ENCODE measurements at places on chromosomes 6 and 20.
A peak's percentile ranks its signal among the peaks of the same experiment; 100 is the strongest.

GRCh38 chr20:39631557-39631956, 669.4 kb downstream of the DHX35 start:
- DNase-seq = no peak

DNA sequence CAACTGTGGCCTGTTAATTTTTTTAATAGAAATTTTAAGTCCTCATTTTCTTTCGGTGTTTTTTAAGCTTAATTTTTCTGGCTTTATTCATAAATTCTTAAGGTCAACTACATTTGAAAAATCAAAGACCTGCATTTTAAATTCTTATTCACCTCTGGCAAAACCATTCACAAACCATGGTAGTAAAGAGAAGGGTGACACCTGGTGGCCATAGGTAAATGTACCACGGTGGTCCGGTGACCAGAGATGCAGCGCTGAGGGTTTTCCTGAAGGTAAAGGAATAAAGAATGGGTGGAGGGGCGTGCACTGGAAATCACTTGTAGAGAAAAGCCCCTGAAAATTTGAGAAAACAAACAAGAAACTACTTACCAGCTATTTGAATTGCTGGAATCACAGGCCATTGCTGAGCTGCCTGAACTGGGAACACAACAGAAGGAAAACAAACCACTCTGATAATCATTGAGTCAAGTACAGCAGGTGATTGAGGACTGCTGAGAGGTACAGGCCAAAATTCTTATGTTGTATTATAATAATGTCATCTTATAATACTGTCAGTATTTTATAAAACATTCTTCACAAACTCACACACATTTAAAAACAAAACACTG, 10.1 kb downstream of the HFE start:
- DNase-seq = peak; percentile 70

- no peak for DNase-seq
These were observed 219.6 kb downstream of the CD83 start for GRCh38 chr6:14337152-14337551.

- no peak for DNase-seq
These were observed 127.1 kb upstream of the MLIP start for GRCh38 chr6:53984163-53984562.

- DNase-seq = no peak
These were observed 46.8 kb downstream of the AIG1 start for GRCh38 chr6:143107440-143107839.

DNA sequence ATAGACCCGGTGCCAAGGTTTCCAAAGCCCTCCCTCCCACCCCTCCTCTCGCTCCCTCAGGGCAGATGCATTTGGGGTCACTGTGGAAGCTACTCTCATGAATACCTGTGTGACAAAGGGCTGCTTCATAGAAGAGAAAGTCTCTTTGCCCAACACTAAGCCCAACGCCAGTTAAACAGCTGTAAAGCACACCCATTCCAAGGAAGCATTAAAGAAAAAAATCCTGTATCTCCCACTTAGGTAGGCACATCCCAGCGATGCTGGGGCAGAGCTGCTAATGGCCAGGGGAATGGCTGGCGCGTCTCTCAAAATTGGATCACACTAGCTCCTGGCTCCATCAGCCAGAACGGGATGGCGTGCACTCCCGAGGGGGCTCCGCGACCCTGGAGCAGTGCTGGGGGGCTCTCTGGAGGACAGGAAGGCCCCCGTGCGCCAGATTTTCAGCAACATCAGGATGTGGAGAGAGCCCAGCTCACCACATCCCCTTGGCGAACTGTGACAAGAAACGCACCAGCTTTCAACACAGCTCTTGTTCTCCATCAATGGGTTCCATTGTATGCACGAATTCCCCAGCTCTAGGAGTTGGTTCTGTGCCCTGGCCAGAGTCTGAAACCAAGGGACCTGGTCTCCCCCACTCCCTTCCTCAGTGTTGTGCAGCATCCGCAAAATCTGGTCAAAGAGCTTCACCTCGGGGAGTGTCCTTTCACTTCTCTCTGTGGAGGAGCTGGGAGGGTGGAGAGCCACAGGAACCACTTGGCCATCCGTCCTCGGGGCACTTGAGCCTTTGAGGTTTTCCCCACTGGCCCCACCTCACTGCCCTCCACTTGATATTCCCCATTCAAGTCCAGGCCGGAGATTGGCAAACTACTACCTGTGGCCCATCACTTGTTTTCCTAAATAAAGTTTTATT, 74.1 kb downstream of the TFAP2C start:
- DNase-seq = no peak

GRCh38 chr20:16262594-16262993, 310.7 kb downstream of the KIF16B start:
- DNase-seq = no peak

GRCh38 chr20:31837896-31838397, 7.5 kb downstream of the FOXS1 start:
- DNase-seq = no peak

DNA sequence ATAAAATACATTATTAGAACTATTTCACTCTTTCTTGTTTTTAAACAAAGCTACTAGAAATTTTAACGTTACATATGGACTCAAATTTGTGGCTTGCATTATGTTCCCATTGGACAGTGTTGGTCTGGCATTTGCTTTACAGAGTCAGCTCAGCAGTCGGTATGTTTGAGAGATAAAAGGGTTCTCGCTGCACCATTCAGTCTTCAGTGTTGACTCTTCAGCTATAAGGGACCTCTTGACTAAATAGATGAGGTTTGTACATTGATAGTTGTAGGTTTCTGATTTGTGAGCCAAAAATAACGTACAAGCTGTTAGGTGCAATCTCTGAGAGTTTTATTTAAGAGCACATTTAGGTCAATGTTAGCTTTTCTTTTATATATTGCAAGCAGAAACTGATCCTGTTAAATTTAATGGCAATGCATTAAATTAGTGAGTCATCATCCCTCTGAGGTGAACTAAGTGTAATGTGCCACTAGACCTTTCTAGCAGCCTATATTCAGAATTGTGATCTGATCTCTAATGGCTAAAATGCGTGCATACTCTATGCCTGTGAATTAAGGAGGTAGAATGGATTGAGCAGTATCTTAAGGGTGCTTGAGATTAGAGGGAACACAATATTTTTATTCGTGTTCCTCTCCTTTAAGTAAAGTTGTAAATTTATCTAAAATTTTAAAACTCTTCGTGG, 485.6 kb upstream of the SYNCRIP start:
- DNase-seq = no peak

DNA sequence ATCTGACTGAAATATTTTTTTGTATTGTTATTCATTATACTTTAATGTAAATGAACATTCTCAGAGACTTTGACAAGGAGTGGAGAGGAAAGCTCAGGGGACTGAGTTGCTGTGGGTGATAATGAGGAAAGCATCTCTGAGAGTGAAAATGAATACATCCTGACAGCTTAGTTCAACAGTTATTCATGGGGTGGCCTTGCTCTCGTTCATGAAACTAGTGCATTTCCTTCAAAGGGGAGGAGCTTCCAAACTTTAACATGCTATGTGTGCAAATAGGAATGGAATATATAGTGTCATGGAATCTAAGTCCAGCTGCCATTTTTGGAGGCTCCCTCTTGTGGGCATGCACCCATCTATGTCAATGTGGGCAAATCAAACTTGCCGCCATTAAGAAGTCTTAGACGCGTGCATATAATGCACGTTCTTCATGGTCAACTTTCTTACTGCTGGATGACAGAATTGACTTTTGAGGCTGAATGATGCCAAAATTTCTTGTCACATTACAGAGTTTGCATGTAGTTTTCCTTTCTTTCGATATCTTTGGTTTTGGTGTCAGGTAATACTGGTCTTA, 124.3 kb upstream of the TMEM170B start:
- no peak for DNase-seq

GRCh38 chr6:52108128-52108527, 20.7 kb upstream of the PKHD1 start:
- no peak for DNase-seq

- no peak for DNase-seq
These were observed 318.0 kb downstream of the RFPL4B start for GRCh38 chr6:112665114-112665513.

- DNase-seq = no peak
These were observed 149.3 kb downstream of the GJA1 start for GRCh38 chr6:121584586-121585369.

DNA sequence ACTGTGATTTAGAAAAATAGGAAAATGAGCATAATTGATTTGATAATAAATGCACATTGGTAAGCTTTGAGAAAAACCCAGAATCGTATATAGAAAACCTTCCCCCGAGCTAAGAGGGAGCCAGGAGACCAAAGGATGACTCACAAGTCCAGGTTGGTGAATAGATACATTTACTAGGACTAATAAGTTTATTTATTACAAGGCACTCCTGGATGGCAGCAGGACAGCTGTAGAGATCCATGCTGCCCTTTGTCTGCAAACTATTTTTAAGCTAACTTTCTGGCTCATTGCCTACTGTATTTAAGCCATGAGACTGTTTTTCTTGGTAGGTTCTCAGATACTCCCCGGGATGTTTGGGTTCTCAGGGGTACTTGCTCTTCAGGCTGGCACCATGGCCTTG, 13.4 kb downstream of the CASP8AP2 start:
- no peak for DNase-seq

- DNase-seq = no peak
These were observed 188.9 kb downstream of the KCNQ5 start for GRCh38 chr6:72810571-72811280.

- DNase-seq = no peak
These were observed 205.4 kb downstream of the SOD2 start for GRCh38 chr6:159487636-159488035.

DNA sequence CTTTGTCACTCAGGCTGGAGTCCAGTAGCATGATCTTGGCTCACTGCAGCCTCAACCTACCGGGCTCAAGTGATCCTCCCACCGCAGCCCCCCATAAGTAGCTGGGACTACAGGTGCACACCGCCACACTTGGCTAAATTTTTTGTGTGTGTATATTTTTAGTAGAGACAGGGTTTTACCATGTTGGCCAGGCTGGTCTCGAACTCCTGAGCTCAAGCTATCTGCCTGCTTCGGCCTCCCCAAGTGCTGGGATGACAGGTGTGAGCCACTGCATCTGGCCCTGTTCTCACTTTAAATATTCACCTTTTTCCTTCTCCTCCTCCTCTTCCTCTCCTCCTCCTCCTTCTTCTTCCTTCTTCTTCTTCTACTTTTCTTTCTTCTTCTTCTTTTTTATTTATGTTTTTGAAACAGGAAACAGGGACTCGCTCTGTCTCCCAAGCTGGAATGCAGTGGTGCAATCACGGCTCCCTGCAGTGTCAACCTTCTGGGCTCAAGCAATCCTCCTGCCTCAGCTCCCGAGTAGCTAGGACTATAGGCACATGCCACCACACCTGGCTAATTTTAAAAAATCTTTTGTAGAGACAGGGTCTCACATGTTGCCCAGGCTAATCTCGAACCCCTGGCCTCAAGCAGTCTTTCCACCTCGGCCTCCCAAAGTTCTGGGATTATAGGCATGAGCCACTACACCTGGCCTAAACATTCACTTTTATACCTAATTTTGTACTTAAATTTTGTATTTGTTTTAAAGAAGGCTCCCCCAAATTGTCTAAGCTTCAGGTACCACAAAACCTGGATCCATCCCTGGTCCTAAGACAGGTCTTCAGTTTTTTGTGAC, 47.2 kb upstream of the NCOA3 start:
- no peak for DNase-seq

DNA sequence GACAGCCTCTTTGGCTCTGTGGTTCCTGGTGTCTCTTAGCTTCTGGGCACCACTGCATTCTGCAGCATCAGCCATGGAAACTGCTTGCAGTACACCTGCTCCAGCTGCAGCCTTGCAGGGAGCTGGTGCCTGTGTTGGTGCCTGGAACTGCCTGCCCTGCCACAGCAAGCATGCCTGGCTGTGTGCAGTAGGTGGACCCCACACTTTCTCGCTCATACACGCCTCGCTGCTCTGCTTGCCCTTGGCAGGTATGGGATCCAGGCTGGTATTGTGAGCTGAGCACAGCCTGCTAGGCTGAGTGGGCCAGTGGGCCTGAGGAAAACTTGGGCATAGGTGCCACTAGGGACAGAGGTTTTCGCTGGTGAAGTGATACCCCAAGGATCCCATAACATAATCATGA, 22.8 kb downstream of the OR2J3 start:
- no peak for DNase-seq

DNA sequence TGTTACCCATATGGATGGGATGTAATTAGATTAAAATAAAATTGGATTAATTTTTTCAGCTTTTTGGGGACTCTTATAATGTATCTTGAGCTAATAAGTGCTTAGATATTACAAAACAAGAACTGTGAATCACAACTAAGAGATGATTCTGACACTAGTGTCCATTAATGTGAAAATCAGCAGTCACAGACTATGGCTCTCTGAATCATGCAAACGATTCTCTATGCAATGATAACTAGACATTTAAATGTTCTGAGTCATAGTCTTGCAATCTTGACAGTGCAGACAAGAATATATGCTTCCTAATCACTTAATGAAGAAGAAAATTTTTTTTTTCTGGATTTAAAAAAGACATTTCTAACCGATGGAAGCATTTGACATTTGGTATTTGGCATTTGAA, 82.2 kb upstream of the OPRM1 start:
- DNase-seq = no peak

- no peak for DNase-seq
These were observed 8.1 kb downstream of the ARHGAP18 start for GRCh38 chr6:129701721-129702455.

- DNase-seq = no peak
These were observed 221.0 kb upstream of the SULF2 start for GRCh38 chr20:48006036-48006833.

- DNase-seq = no peak
These were observed 401.2 kb downstream of the THBS2 start for GRCh38 chr6:168852376-168852884.

- no peak for DNase-seq
These were observed 694.6 kb downstream of the QKI start for GRCh38 chr6:164108869-164109769.

GRCh38 chr6:109521080-109521479, 38.1 kb upstream of the ZBTB24 start:
- no peak for DNase-seq

GRCh38 chr20:25453035-25453810, 45.8 kb downstream of the GINS1 start:
- DNase-seq = no peak

DNA sequence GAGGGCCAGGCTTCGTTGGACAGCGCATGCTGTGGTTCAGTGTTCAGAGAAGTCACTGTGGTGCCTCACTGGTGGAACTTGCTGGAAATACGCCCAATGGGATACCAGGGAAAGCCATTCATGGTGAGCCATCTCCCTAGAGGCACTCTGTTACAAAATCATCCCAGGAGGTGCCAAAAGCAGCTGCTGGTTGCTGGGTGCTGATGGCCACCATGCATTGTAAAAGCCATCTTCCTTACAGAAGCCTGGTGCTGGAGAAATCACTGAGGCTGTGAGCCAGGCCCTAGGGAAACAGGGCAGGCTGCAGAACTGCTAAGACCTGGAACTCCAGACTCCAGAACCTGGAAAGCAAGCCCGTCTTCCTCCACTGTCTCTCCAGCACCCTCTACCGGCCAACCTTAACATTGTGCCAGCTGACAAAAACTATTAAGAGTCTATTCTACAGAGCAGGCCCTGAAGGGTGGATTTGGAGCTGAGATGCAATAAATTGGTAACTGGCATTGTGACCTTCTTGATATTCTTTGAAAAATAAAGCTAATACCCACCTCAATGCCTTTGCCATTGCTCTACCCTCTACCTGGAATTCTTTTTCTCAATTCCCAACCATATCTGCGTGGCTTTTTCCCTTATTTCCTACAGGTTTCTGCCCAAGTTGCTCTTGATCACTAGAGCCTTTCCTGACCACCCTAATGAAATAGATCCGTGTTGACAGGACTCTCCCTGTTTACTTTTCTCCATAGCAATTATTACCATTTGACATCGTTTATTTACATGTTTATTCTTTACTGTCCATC, 18.5 kb downstream of the SNRPB start:
- DNase-seq = peak; percentile 79

Data from D341Med (cell line).